ENCODE measurements at places on chromosomes 5 and 9. TPM values are rescaled to one million over a fixed set of nuclear protein-coding genes. Genes with fewer than 3 reads are reported as not detected.
A peak's percentile ranks its signal among the peaks of the same experiment; 100 is the strongest.

GRCh38 chr5:94376672-94377345 is 241.6 kb downstream of the KIAA0825 start:
- DNase-seq = no peak

DNA sequence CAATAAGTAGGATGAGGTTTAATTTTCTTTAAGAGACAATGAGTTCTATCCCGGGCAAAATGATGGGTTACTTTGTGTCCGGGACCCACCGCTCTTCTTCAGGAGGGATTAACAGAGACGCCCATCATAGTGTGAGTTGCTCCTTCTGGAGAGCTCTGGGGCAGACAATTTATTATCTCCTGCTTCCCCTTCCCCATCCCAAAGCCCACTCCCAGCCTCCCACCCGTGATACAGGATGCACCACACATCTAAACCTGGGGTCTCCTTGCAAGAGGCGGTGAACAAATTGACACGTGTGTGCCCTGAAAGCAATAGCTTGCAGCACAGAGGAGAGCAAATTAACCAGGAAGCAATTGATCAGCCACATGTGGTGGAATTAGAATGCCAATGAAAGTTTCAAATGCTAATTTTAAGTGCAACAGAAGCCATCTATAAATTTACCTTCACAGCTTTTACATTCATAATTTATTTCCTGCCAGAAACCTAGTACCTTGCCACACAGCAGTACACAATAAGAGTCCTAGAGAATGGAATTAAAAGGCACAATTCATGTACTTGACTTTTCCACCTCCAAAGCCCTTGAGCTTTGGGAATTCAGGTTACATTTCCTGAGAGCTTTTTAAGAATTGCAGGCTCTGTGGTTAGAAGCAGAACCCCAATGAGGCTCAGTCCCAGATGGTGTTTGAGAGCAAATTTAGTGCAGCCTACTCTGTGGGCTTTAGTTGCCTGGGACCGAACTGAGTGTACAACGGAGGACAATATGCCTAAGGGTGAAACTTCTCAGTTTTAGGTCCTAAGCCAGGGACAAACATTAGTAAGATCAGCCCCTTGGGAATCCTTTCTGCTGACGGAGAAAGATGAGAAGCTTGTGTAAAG is 399.6 kb downstream of the MED10 start:
- DNase-seq = no peak

DNA sequence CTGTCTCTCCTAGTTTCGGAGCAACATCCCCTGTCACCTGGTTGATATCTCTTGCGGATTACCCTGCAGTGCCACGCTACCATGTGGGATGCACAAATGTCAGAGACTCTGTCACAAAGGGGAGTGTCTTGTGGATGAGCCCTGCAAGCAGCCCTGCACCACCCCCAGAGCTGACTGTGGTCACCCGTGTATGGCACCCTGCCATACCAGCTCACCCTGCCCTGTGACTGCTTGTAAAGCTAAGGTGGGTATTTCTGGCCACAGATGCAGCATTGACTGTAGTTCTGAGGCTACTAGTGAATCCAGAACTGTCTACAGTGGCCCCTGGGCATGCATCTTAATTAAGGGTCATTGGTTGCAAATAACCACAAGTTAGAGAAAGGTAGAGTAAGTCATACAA is 50.8 kb downstream of the AQP7 start:
- DNase-seq = peak; percentile 74

- DNase-seq = peak; percentile 29
Measured at GRCh38 chr9:89428901-89429890, 68.7 kb downstream of the SEMA4D start.

- DNase-seq = peak; percentile 80
Measured at GRCh38 chr5:159456722-159457465, 126.6 kb upstream of the IL12B start.

DNA sequence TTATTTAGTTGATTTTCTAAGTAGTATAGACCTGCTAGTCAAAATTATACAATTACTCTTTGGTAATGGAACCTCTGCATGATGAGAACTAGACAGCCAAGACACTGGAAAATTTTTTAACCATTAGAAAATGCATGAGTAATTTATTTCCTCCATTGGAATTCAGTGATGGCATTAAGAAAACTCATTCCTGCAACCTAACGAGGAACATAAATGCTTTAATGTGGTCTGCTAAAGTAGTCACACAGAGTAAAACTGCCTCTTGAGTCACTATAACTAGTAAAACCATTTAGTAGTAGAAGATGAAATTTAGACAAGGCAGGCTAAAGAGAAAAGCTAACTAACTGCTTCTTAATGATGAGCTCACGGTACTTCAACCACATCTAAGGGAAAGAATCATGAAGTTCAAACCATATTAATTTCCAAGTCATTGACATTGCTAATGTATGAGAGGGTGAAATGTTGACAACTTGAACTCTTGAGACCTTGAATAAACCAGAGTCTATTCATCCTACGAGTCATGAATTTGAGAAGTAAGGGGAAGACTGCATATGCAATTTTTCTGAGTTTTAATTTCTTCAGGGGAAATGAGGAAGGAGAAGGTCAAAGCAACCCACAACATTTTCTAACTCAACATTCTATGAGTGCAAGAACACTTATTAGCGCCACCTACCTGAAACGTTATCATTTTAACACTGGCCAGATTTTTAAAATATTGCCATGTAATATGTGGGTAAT is 74.4 kb downstream of the GLIS3 start:
- DNase-seq = peak; percentile 98

DNA sequence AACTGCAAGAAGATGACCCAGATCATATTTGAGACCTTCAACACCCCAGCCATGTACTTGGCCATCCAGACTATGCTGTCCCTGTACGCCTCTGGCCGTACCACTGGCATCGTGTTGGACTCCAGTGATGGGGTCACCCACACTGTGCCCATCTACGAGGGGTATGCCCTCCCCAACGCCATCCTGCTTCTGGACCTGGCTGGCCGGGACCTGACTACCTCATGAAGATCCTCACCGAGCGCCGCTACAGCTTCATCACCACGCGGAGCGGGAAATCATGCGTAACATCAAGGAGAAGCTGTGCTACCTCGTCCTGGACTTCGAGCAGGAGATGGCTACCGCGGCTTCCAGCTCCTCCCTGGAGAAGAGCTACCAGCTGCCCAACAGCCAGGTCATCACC is 9.1 kb upstream of the TBCA start:
- no peak for DNase-seq

- peak; percentile 95 for DNase-seq
Measured at GRCh38 chr9:16031971-16032370, 479.1 kb downstream of the CCDC171 start.

- peak; percentile 66 for DNase-seq
Measured at GRCh38 chr9:130364619-130365322, 80.0 kb upstream of the ASS1 start.

DNA sequence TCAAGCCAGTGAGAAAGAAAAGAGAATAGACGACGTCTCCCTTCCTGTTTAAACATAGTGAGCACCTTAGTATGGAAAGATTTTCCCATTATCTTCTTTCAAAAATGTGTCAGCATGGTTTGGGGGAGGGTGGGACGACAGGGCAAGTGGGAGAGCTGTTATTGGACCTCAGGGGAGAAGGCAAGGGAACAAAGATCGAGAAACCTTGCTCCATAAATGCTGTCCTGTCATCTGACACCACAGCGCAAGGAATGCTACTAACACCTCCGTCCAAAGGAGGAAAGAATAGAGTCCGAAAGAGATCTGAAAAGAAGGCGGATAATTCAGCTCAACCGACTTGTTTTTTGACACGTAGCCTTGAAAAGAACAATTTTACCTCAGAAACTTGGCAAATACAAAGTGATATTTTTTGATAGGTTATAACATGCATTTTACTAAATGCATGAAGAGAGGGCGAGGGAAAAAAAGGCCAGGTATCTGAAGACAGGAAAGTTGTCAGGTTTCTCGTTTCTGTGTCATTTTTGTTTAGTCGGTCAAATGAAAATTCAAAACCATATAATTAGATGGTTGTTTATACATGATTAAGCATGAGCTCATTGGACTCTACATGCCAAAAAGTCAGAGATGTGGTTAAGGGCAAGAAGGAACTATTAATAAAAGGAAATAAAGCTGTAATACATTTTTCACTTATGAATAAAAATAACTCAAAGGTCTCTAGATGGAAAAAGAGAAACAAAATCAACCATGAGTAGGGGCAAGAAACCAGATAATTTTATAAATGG is 155.7 kb downstream of the GLIS3 start:
- DNase-seq = peak; percentile 75

- DNase-seq = no peak
Measured at GRCh38 chr5:163890261-163890660, 384.8 kb downstream of the MAT2B start.

DNA sequence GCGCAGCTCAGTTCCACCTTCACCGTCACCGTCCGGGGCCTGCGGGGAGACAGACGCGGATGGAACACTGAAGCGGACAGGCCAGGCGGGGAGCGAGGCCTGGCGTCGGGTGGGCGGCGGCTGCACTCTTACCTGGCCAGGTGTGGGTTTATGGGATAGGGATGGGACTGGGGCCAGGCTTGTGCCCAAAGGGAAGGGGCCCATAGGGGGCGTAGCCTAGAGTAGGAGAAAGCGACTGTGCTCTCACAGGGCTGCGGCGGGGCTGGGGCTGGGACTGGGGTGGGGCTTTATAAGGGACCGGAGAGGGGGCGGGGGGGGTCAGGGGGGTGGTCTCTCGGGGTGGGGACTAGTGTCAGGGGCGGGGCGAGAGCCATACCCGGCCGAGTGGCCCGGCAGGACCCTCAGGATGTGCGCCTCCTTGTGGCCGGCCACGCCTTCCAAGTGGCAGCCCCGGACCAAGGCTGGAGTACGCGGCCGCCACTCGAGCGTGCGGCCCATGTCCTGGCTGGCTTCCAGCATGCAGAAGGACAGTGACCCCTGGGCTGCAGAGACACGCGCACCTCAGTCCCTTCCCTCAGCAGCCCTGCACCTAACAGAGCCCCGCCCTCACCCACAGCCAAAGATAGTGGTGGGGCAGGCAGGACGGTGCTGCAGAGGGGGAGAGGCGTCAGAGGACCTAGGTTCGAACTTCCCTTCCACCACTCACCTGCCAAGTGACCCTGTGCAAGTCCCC is 22.8 kb downstream of the FPGS start:
- DNase-seq = no peak

- no peak for DNase-seq
Measured at GRCh38 chr9:108913391-108913790, 20.5 kb downstream of the ELP1 start.

GRCh38 chr9:111516061-111516465 is 8.9 kb upstream of the ZNF483 start:
- DNase-seq = peak; percentile 58

Gene ACTBL2
- total RNA-seq = 9.3 TPM

Gene INSYN2B
- total RNA-seq = 70.7 TPM

Gene FAM240B
- total RNA-seq = not detected

Gene GABRA6
- not detected for total RNA-seq

Gene CPLANE1
- 20.2 TPM for total RNA-seq

Gene ITGA2
- 30.1 TPM for total RNA-seq

Gene MELK
- total RNA-seq = 124 TPM

Data from M059J (cell line).